ENCODE measurements at places on chromosomes 5 and 9.
A peak's percentile ranks its signal among the peaks of the same experiment; 100 is the strongest.

DNA sequence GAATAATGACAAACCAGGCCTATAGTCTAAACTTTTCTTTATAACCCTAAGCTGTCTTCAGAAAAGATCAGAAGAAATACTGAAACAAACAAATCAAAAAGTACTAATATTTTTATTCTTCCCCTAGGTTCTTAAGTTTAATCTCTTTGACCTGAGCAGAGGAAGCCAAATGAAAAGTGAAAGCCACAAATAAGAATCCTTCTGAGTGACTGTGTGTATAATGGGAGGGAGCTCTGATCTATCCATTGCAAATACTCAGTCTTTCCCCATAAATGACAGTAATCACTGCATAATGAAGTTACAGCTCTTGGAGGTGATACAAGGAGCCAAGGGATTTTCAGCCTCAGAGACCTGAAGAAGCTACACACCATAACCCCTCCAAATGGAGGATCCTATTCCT lies 126.9 kb upstream of the ATP10B start:
- DNase-seq = no peak

DNA sequence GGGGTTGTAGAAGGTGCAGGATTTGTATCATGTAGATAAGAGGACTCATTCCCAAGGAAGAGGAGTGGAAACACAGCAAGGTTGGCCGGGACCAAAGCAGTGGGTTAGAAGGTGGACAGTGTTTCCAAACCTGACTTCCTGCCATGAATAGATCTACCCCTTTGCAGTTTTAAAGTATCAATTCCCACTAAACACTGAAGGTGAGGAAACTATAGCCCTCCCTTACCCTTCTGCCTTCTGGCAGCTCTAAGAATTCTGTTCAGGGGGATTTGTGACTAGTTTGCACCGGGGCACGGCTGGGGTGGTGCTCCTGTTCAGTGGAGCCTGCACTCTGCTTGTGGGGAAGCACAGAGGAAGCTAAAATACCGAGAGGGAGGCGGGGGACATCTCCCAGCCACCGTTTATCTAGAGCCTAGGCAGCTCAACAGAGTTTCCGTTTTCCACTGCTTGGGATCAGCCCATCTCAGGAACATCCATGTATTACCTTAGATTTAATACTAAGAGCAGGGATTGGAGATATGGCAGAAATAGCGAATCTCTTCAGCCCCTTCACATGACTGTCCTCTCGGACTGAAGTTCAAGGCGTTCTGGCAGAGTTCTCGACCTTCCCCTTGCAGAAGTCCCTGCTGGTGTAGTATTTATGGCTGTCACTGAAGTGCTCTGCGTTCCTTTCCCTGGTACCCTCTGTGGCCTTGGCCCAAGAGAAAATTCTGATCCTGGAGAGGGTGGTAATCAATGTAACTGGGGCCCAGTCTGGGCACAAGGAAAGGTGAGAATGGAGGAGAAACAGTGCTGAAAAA lies 5.4 kb downstream of the ISL1 start:
- DNase-seq = no peak

GRCh38 chr5:56569076-56569475 lies 246.3 kb upstream of the MAP3K1 start:
- DNase-seq = no peak

DNA sequence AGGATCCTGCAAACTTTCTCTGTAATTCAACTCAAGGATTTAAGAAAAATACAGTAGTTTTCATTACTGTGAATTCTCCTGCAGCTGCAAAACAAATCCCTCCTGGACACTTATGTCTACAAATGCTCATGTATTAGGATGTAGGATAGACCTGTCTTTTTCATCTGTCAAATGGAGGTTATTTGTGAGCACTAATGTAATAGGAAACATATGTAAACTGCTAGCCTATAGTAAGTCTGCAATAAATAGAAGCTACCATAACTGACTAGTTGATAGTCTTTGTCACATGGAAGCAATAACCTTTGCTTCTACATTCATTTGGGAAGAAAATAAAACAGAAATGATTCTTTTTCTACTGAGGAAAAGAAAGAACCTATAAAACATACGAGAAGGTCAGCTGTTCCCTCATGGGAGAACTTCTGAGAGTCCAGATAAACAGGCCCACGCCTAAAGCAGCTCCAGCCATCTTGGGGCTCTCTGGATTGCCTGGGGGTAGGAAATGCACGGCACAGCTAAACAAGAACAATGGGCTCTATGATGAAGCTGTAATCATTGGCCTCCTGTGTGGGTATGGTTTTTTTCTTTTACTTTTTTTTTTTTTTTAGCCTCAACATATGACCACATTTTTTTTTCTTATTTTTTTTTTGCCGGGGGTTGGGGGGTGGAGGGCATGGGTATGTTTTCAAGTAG lies 6.2 kb downstream of the KCNV2 start:
- peak; percentile 67 for DNase-seq

DNA sequence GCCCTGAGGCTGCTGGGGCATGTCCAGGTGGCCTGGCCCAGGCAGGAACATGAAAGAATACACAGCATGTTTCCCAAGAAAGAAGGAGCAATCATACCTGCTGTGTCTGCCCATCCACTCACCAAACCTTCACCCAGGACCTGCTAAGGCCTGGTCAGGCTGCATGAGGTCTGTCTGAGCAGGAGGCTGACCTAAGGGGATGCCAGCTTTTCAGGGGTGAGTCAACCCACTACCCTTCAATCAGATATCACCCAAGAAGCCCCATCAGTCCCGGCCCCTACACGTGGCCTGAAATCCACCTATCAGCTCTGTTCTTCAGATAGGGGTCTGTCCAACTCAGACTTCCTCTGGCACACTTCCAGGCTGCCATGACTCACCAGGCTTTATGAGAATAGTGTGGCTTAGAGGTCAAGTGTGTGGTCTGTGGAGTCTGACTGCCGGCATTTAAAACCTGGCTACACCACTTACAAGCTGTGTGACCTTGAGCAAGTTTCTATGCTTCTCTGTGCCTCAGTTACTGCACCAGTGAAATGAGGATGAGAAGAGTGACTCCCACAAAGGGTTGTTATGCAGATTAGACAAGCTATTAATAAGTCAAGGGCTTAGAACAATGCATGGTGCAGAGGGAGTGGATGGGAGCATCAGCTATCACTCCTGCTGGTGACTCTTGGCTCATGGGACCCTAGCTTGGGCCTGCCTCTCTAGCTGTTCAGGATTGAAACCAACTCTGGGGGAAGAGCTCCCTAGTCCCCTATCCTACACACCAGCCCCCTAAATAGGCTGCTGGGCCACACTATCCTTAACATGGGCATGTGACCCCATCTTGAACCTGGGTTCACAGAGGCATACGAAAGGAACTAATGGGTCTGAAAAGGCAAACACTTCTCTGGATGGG lies 130.3 kb downstream of the PAX5 start:
- DNase-seq = peak; percentile 68

DNA sequence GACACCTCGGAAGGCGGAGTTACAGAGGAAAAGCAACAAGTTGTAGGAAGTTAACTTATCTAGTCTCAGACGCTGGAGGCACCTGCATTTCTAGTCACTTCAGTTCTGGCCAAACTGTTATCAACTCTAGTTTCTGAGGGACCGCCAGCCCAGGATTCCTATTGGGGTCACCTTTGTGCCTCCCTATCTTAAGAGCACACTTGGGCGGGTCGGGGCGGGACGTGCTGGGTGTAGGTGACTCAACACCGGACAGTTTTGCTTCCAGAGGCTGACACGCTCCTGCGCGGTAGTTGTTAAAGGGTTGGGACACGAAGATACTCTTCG lies 679 bp upstream of the KDM4C start:
- DNase-seq = no peak

DNA sequence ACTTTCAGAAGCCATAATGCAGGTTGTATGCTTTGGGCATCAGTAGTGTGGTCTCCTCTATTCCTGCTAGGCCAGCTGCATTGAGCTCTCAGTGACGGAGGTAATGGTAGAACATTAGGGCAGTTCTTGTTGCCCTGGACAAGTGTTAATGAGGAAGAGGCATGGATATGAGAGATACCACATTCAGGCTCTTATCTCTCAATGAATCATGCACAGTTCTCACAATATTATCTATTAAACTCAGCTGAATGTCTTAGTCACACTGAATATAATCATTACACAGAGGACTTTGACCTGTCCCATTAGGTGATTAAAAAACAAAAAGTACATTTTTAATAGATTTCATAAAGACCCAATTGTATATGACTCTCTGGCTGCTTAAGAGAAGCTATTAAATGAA lies 76.6 kb upstream of the SSBP2 start:
- no peak for DNase-seq

DNA sequence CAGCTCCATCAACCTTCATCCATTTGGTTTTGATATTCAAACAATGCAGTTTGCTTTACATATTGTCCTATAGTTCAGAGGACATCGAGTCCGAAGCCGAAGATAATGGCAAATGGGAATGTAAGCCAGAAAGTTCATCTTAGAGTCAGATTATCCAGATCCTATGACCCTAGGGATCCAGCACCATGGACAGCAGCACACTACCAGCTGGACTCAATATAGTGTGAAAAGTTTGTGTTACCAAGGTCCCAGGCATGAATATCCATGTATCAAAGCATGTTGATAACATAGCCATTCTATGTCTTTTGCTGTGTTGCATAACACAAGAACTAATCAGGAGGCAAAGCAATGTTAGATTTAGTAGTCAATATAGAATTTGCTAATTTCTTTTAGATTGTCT lies 46.3 kb downstream of the FSTL4 start:
- DNase-seq = peak; percentile 3

- DNase-seq = no peak
Observed at GRCh38 chr9:32665101-32665500, 29.6 kb upstream of the TAF1L start.

DNA sequence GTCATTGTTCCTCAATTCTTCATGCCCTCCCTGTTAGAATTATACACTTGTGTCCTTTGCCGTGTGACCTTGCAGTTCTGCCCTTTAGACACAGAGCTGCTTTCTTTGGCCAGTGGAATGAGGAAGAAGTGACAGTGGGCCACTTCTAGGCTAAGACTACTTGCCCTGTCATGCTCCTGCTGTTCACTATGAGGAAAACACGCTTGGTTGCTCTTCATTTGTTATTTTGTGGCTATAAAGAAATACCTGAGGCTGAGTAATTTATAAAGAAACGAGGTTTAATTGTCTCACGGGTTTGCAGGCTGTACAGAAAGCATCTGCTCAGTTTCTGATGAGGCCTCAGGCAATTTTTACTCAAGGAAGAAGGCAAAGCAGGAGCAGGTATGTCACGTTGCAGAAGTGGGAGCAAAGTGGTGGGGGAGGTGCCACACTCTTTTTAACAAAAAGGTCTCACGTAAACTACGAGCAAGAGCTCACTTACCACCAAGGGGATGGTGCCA lies 279.1 kb upstream of the DMAC1 start:
- no peak for DNase-seq

GRCh38 chr9:7534211-7534935 lies 265.2 kb downstream of the DMAC1 start:
- DNase-seq = no peak

- no peak for DNase-seq
Observed at GRCh38 chr5:133083901-133084300, 32.1 kb downstream of the HSPA4 start.

GRCh38 chr9:78542491-78543181 lies 245.7 kb downstream of the PSAT1 start:
- no peak for DNase-seq

- no peak for DNase-seq
Observed at GRCh38 chr9:625613-626012, 215.9 kb upstream of the DMRT1 start.

GRCh38 chr9:35960039-35960655 lies 2.2 kb upstream of the OR2S2 start:
- DNase-seq = no peak

DNA sequence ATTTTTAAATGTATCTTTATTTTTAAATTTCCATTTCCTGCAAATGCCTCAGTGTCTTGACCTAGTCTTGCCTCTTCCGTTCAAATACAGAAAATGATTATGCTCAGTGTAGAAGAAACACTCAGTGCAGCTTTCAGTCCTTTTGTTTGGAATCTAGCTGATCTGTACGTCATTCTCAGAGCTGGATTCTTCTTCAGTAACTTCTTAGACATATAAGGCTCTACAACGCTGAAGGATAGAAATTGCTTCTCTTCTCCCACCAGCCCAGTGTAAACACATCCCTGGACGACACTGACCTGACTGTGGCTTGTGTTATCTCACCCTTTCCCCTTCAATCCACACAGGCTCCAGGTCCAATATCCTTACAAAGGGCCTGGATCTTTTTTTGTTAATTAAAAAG lies 3.2 kb upstream of the ALDH1B1 start:
- no peak for DNase-seq

DNA sequence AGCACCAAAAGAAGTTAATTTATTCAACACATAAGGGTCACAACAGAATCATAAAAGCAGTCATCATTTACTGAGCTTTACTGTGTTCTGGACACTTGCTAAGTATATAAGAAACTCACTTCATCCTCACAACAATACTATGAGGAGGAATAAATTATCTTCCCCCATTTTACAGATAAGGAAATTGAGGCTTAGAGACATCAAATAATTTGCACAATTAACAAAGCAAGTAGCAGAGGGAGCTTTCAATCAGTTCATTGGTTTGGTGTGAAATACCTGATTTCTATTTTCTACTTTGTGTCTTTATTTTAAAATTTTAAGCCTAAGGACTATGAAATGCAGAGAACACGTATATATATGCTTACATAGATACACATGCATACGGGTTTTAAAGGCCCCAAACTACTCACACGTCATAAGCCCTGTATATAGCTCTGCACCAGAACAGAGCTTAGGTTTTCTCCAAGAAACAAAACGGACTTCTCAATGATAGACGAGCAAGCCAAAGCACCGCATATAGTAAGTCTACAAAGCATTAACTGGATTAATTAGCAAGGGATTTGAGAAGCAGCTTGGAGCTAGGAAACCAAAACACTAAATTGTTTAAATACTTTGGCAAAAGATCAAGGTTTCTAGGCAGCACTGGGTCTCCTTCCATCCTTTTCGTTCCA lies 95.6 kb downstream of the DENND1A start:
- DNase-seq = no peak

- no peak for DNase-seq
Observed at GRCh38 chr5:141272906-141273305, 27.7 kb downstream of the PCDHB15 start.

DNA sequence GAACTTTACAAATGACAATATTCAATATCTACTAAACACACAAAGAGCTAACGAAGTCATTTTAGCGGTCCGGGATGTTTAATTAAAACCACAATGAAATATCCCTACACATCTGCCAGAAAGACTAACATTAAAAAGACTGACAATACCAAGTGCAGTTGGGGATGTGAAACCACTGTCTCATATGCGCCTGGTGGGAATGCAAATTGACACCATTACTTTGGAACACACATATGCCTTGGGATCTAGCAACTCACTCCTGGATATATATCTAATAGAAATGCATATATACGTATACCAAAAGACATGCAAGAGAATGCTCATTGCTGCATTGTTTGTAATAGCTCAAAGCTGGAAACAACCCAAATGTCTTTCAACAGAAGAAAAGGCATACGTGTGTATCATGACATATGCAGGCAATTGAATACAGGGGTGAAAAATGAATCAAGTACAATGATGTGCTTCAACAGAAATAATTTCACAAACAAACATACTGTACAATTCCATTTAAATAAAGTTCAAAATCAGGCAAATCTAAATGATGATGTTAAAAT lies 153.3 kb downstream of the CARTPT start:
- no peak for DNase-seq

GRCh38 chr5:164627021-164627420 lies 1121.6 kb downstream of the MAT2B start:
- DNase-seq = no peak

Data from COLO829 (cell line).